ENCODE measurements at places on chromosomes 11 and 22. TPM values are rescaled to one million over a fixed set of nuclear protein-coding genes. Genes with fewer than 3 reads are reported as not detected.

GRCh38 chr22:29458551-29458950 is 20.2 kb downstream of the RFPL1 start:
- DNase-seq, result no peak

DNA sequence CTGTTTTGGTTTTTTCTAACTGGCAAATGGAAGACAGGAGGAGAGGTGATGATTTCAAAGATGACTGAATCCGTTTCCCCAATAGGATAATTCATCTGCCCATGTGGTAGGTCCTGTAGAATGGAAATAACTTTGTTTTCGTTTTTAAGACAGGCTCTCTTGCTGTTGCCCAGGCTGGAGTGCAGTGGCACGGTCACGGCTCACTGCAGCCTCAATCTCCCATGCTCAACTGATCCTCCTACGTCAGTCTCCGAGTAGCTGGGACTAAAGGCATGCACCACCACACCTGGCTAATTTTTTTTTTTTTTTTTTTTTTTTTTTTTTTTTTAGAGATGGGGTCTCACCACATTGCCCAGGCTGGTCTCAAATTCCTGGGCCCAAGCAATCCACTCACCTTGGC is 77.4 kb upstream of the BIRC3 start:
- DNase-seq, result no peak

GRCh38 chr11:75938543-75938942 is 123.5 kb downstream of the UVRAG start:
- peak; percentile 74 for DNase-seq

- DNase-seq, result no peak
Measured at GRCh38 chr11:87331273-87331672, 293.5 kb downstream of the TMEM135 start.

- no peak for DNase-seq
Measured at GRCh38 chr11:73400293-73400692, 24.1 kb downstream of the RELT start.

DNA sequence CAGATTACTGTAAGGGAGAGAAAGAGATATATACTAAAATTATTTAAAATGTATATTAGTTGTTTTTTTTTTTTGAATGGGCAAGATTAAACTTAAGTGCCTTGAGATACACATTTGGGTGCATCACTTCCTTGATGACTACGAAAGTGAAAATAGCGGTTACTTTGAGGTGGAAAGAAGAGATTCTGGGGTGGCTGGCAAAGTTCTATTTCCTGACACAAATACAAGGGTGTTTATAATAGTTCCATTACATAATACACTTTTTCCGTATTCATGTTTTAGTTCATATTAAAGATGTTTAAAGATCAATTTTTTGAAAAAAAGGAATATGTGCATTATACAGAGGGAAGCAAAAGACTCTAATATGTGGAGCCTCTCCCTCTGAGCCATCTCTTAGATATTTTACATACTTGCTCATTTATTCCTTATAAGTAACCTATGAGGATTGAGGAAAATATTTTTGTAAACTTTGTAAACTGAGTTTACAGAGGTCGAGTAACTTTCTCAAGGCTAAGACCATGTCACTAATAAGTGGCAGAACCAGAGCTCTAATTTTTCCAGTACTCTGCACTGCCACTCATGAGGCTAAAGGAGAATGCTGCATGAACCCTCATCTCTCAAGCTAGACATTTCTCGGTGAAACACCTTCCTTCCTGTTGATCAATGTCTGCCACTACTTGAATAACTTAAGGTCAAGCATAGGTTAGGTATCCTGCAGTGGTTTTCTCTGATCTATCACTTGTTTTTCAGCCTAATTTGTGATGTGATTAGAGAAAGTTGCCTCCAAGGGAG is 58.6 kb downstream of the DDIAS start:
- no peak for DNase-seq

DNA sequence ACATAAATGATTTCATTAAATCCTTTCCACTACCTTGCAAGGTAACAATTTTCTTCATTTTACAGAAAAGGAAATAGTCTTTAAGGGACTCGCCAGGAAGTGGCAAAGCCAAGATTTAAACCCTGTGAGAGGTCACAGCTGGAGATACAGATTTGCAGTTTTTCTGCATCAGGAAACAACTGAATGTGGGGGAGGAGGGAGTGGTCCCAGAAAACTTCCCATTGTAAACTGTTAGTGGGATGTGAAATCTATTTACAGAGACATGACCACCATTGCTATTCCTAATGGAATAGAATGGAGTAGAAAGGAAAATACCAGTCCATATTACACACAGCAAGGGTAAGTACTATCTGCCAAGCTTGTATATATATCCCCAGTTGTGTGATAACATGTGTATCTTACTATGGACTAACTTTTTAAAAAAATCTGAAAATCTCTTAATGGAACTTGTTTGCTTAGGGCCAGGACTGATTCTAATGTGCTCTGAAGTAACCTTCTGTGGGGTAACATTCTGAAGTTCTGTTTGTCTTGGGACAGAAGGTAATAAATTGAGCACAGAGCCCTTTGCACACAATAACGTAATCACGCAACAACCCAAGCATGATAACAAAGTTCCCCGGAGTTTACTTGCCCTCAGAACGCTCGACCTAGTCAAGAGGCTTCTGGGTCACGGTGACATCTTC is 10.9 kb upstream of the TSKU start:
- no peak for DNase-seq

DNA sequence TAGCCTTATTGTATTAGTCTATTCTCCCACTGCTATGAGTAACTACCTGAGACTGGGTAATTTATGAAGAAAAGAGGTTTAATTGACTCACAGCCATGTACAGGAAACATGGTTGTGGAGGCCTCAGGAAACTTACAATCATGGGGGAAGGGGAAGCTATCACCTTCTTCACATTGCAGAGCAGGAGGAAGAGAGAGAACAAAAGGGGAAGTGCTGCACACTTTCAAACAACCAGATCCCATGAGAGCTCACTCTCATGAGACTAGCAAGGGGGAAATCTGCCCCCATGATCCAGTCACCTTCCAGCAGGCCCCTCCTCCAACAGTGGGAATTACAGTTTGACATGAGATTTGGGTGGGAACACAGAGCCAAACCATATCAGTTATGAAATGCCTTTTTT is 179.4 kb downstream of the ARHGAP42 start:
- DNase-seq, result no peak

DNA sequence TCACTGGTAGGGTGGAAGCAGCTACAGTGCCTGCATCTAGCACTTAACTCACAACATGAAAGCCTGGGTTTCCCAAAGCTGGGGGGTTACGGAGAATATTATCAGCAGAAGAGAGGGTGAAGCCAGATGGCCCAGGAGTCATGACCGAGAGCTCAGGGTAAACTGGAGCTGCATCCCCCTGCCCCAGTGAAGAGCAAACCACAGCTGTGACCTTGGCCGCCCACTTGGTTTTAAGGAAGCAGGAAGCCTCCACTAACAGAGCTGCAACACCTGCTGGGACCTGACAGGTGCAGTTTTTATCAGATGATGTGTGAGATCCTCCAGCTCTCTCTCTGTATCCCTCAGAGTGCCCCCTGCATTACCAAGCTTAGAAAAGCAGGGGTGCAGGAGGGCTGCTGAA is 20.9 kb downstream of the TCP11L1 start:
- no peak for DNase-seq

GRCh38 chr11:61885166-61885778 is 6.1 kb downstream of the FADS3 start:
- no peak for DNase-seq

DNA sequence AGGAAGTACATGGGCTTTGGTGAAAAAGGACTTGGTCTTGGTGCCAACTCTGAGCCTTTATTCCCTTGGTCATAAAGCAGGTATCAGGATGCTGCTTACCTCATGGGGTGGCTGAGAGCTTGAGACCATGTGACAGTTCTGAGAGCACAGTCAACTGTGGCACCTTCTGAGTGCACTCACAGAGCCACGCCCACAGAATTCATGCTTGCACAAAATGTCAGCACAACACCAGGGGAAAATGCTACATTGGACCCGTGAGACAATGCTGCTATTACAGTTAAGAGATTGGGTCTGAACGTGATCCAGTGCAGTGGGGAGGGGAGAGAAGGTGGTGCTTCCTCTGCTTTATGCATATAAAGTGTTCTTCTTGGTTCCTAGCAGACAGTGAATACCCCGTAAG is 79.5 kb upstream of the SPON1 start:
- DNase-seq, result no peak

DNA sequence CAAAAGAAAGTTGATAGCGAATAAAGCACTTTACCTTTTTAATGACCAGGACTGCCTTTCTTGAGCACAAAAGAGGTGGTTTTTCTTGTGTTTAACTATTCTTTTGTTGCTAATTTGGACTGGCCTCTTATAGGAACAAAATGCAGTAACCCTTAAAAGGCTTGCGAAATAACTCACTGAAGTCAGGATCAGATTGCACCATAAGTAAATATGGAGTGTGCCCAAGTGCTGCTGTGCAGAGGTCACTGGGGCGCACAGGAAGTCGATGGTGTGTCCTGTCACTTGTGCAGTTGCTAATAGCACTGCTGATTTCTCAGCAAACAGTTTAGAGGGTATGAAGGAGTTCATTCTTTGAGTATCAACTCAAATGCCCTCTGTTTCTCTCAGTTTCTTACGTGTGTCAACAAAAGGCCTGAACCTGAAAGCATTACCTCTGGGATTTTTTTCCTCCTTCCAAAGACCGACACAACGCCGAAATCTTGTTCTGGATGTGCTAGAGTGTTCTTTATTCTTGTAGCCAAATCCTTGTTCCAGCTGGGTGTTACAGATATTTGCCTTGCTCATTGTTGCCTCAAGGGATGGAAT is 71.3 kb downstream of the ATXN10 start:
- DNase-seq, result no peak

DNA sequence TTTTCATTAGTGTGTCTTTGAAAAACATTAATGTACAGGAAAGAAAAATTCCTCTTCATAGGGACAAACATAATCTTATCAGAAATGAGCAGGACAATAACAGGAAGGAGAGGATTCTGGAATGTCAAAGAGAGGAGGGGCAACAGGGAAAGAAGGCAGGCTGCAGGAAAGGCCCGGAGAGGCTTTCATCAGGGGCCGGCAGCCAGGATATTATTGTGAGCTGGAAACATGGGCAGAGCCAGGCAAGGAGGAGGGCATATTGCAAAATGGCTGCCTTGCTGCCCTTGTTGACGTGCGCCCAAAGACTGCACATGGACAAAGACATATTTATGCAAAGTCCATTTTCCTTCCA is 433.7 kb downstream of the ETS1 start:
- peak; percentile 89 for DNase-seq

DNA sequence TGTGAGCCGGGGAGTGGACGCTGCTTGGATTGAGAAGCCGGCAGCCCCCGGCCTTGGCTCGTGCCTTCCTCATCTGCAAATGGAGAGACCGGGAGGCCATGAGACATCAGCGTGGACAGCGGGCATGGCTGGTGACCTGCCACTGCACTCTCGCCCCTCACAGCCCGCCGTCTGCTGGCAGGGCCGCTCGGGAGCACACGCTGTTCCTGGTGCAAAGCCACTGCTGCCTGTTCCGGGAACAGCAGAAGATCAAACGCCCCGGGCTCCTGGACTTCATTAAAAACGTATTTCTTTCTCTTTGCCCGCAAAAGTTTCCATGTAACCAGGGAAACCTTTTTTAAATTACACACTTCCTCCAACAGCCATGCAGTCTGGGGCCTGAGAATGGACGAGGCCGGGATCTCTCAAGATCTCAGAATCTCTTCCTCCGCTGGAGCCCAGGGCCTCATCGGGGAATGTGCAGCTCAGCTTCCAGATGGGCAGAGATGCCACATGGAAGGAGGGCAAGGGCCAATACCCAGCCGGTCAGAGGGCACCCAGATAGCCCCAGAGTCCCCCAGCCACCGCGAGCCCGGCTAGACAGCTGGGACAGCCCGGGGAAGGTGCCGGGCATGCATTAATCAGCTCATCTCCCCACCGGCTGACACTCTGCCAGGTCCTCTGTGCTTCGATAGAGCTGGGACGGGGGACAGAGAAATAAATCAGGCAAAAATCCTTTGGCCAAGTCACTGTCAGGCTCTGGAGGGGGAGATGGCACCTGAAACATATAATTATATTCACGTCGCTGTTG is 62.8 kb upstream of the PRR5 start:
- DNase-seq, result peak; percentile 31

- DNase-seq, result no peak
Measured at GRCh38 chr11:20046416-20046815, 113.9 kb downstream of the DBX1 start.

DNA sequence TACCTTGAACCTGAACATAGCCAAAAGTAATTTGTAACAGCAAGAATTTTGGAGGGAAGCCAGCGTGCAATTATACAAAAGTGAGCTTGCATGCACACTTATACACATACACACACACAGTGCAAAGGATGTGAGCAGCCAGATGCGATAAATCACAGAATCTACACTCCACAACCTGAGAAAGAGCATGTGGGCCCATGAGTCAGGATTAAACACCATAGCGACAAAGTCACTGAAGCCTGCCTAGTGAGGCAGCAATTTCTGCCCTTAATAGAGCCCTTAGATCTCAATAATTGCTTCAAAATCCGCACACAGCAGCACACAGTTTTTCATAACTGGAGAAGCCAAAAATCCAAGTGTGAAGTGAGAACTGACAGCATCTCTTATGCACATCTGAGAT is 42.6 kb upstream of the TEAD1 start:
- no peak for DNase-seq

DNA sequence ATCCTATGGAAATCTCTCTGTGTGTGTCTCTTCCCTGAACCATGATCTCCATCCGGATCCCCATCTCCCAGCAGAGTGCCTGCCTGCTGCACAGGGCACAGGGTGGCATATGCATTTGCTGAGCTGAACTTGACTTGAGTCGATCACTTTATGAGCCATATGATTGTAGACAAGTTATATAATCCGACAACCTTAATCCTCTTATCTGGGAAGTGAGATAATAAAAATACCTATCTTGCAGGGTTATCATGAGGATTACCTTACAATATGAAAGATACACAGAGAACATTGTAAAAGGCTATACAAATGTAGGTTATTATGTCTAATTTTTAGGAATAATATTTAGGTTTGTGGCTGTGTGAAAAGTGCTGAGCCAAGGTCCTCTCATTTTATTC is 124.5 kb downstream of the ST3GAL4 start:
- DNase-seq, result no peak

GRCh38 chr22:22074634-22075381 is 92.2 kb upstream of the TOP3B start:
- DNase-seq, result no peak

DNA sequence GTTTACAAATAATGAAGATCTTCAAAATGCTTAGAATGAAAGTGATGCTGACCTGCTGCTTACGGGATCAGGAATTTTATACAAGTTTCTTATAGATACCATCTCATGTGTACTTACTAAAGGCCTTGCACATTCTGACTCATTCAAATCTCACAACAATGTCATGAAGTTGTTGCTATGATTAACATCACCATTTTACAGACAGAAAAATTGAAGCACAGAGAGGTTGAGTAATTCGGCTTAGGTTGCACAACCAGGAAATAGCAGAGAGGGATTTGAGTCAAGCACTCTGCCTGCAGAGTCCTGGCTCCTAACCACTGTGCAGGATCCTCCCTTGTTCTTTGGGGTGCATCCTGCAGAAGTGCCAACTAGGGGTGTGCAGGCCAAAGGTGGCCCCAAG is 471.9 kb downstream of the MIAT start:
- no peak for DNase-seq

Gene OR4A47
- not detected for total RNA-seq

Gene DMC1
- 0.90 TPM for total RNA-seq
